Body of pancreas (tissue), 4 donors: ENCODE measurements at places on chromosomes 3 and 15. TPM values are rescaled to one million over a fixed set of nuclear protein-coding genes. Genes with fewer than 3 reads are reported as not detected.
A peak's percentile ranks its signal among the peaks of the same experiment; 100 is the strongest.

Gene KBTBD13
- not detected for total RNA-seq

Gene VIPR1
- total RNA-seq, result 0.99 TPM

Gene MESD
- 34.6 TPM for total RNA-seq

Gene PGBD4
- total RNA-seq, result 4.6 TPM

Gene POLQ
- 0.66 TPM for total RNA-seq

Gene CHRM5
- total RNA-seq, result not detected

Gene CCK
- total RNA-seq, result not detected

Gene RTP4
- 2.0 TPM for total RNA-seq

- no peak for DNase-seq
- no peaks in the 10 kb centered on the region for H3K27me3 ChIP-seq
- no peaks in the 10 kb centered on the region for H3K4me1 ChIP-seq
- no peak overlapping the region for H3K27ac ChIP-seq
Measured at GRCh38 chr3:18765662-18766061, 340.5 kb upstream of the SATB1 start.

DNA sequence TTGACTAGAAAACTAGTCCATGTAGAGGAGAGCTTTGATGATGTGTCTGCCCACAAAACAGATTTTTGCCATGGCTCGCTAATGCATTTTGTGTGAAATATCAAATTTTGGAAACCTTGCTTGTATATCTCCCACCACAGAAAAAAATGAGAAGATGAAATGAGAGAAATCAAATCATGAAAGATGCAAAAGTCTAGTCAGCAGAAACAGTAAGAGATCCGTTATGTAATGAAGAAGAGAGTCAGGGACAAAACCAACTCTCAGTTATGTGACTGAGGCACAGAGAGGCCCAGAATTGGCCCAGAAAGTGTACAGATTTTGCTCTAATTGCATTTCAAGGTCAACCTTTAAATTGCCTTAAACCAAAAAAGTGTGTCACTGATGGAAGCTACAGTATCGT is 107.0 kb downstream of the FILIP1L start:
- no peaks in the 10 kb centered on the region for H3K36me3 ChIP-seq
- H3K4me1 ChIP-seq, result peaks cover 39% of the 10 kb centered on the region
- H3K27ac ChIP-seq, result no peak overlapping the region
- H3K27me3 ChIP-seq, result no peaks in the 10 kb centered on the region
- no peak for DNase-seq
- no peak overlapping the region for H3K4me3 ChIP-seq

GRCh38 chr15:43209059-43209824 is 11.6 kb downstream of the EPB42 start:
- H3K36me3 ChIP-seq, result no peaks in the 10 kb centered on the region
- no peaks in the 10 kb centered on the region for H3K4me1 ChIP-seq
- DNase-seq, result no peak

GRCh38 chr3:22244761-22245521 is 493.9 kb upstream of the ZNF385D start:
- no peaks in the 10 kb centered on the region for H3K27me3 ChIP-seq
- H3K4me1 ChIP-seq, result no peaks in the 10 kb centered on the region
- no peak overlapping the region for H3K27ac ChIP-seq
- no peaks in the 10 kb centered on the region for H3K36me3 ChIP-seq

- H3K27me3 ChIP-seq, result peaks cover 11% of the 10 kb centered on the region
- peaks cover 19% of the 10 kb centered on the region for H3K4me1 ChIP-seq
- no peaks in the 10 kb centered on the region for H3K36me3 ChIP-seq
- DNase-seq, result peak; percentile 16
Measured at GRCh38 chr3:134030379-134031347, 938 bp upstream of the SLCO2A1 start.

DNA sequence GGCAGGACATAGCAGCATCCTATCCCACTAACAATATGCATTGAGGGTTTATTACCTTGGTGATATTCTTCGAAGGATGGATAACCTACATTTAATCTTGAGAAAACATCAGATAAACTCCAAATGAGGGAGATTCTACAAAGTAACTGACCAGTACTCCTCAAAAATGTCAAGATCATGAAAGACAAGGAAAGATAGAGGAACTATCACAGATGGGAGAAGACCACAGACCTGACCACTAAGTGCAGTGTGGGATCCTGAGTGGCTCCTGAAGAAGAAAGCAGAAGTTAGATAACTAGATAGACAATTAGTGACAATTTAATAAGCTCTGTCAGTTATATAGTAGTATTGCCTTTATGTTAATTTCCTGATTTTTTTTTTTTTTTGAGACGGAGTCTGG is 17.7 kb upstream of the CGNL1 start:
- H3K4me1 ChIP-seq, result no peaks in the 10 kb centered on the region
- no peak overlapping the region for H3K4me3 ChIP-seq
- no peaks in the 10 kb centered on the region for H3K27me3 ChIP-seq
- H3K27ac ChIP-seq, result no peak overlapping the region

DNA sequence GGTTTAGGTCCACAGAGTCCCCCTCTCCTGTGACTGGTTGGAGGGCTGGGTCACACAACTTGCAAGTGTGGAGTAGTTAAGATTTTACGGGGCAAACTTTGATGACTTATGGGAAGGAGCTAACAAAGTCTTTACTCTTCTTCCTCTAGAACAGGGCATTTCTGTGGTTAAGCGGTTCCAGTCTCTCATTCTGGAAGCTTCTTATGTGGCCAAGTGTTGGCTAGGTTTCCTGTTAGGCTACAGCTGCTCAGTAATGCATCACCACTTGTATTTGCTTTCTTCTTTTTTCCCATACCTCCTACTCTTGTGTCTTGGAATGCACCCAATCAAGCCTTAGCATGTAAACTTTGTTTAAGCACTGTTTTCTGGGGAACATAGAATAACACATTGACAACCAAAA is 100.6 kb upstream of the PLAAT1 start:
- H3K4me1 ChIP-seq, result no peaks in the 10 kb centered on the region
- no peaks in the 10 kb centered on the region for H3K36me3 ChIP-seq
- H3K27me3 ChIP-seq, result no peaks in the 10 kb centered on the region
- DNase-seq, result no peak
- H3K4me3 ChIP-seq, result no peak overlapping the region

GRCh38 chr15:101521069-101521468 is 31.6 kb upstream of the PCSK6 start:
- no peak for DNase-seq
- H3K4me3 ChIP-seq, result no peak overlapping the region
- H3K4me1 ChIP-seq, result no peaks in the 10 kb centered on the region
- no peaks in the 10 kb centered on the region for H3K27me3 ChIP-seq
- H3K27ac ChIP-seq, result no peak overlapping the region

DNA sequence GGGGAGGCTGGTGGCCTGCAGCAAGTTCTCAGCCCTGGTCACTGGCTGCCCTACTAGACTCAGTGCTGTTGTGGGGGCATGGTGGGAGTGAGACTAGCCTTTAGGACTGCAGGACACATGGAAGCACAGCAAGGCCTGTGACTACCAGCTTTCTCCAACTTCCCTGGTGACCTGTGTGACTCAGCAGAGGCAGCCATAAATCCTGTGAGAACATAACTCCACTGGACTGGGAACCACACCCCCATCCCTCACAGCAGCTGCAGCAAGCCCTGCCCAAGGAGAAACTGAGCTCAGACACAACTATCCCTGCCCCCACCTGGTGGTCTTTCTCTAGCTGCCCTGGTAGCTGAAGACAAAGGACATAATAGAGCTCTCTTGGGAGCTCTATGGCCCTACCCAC is 111.3 kb downstream of the DCLK3 start:
- no peak overlapping the region for H3K27ac ChIP-seq
- H3K36me3 ChIP-seq, result no peaks in the 10 kb centered on the region
- H3K4me1 ChIP-seq, result no peaks in the 10 kb centered on the region
- H3K4me3 ChIP-seq, result no peak overlapping the region

DNA sequence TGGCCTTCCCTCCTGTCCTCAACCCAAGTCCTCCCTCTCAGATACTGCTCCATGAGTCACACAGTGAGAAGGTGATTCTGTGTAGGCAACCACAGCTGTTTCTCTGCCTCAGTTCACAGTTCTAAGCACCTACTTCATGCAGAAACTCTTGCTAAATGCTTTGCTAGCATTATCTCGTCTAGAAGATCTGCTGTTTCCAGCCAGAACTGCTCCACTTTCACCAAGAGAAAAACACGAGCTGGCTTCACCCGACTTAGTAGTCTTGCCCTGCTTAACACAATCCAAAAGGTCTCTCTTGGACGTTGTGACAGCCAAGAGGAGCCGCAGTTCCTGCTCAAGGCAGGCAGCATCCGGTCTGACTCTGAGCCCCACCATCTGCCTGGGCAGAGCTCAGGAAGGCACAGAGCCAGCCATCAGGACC is 272.1 kb downstream of the UACA start:
- H3K4me1 ChIP-seq, result peaks cover 7% of the 10 kb centered on the region
- H3K27me3 ChIP-seq, result no peaks in the 10 kb centered on the region
- no peak overlapping the region for H3K4me3 ChIP-seq
- DNase-seq, result no peak

DNA sequence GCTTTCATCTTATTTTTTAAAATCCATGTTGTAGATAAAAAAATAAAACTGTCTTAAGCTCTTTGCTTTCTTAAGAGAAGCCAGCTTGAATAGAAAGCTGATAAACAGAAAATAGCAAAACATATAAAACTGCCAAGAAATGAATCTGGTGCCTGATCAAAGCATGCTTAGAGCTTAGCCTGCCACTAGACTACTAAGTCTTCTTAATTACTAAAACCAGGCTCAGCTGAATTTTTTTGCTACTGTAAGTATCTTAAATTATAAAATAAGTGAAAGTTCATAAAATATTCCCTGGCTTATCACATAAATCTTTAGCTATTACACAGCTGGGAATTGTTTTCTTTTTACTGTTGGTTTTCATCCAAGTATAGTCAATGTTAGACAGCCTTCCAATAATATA is 803.9 kb downstream of the DIPK2A start:
- no peaks in the 10 kb centered on the region for H3K4me1 ChIP-seq
- H3K36me3 ChIP-seq, result no peaks in the 10 kb centered on the region
- H3K4me3 ChIP-seq, result no peak overlapping the region
- DNase-seq, result no peak
- H3K27me3 ChIP-seq, result no peaks in the 10 kb centered on the region

- H3K27ac ChIP-seq, result no peak overlapping the region
- no peak for DNase-seq
- no peaks in the 10 kb centered on the region for H3K36me3 ChIP-seq
- H3K27me3 ChIP-seq, result no peaks in the 10 kb centered on the region
- H3K4me3 ChIP-seq, result no peak overlapping the region
Measured at GRCh38 chr3:135141672-135142071, 346.6 kb downstream of the EPHB1 start.

DNA sequence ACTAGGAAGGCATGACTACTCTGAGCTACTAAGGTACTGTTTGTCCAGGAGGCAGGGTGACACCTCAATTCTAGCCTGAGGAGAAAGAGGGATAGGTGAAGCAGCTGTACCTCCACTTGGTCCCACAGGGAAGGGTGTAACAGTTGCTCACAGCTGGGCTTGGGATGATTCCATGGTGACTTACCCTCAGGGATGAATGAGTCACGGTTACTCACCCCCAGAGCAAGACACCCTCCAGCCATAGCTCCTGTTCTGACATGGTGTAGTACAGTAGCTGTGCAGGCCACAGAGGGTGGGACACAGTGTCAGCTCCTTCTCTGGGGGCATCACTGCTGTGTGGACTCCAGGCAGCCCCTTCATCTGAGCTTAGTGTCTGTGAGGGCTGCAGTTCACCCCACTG is 868.6 kb upstream of the SEMA6D start:
- no peaks in the 10 kb centered on the region for H3K27me3 ChIP-seq
- no peaks in the 10 kb centered on the region for H3K4me1 ChIP-seq
- no peak overlapping the region for H3K27ac ChIP-seq
- no peak for DNase-seq
- no peaks in the 10 kb centered on the region for H3K36me3 ChIP-seq
- no peak overlapping the region for H3K4me3 ChIP-seq

GRCh38 chr3:118298133-118298532 is 736.5 kb downstream of the IGSF11 start:
- DNase-seq, result no peak
- no peak overlapping the region for H3K4me3 ChIP-seq
- no peaks in the 10 kb centered on the region for H3K27me3 ChIP-seq
- no peaks in the 10 kb centered on the region for H3K36me3 ChIP-seq
- H3K27ac ChIP-seq, result no peak overlapping the region

DNA sequence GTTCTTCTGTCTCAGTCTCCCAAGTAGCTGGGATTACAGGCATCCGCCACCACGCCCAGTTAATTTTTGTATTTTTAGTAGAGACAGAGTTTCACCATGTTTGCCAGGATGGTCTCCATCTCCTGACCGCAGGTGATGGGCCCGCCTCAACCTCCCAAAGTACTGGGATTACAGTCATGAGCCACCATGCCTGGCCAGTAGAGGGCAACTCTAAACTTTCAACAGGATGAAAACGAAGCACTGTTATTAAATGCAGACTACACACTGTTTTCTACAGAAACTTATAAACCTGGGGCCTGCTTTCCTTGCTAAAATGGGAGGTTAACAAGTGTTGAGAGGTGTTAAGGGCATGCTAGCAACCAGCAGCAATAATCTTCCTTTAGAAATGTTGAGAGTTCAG is 7.6 kb downstream of the ARPC4 start:
- DNase-seq, result no peak
- H3K36me3 ChIP-seq, result peaks cover 50% of the 10 kb centered on the region
- no peaks in the 10 kb centered on the region for H3K27me3 ChIP-seq
- H3K4me3 ChIP-seq, result no peak overlapping the region

GRCh38 chr15:58295637-58296215 is 136.1 kb upstream of the LIPC start:
- no peak overlapping the region for H3K27ac ChIP-seq
- peaks cover 11% of the 10 kb centered on the region for H3K4me1 ChIP-seq
- no peak for DNase-seq
- no peaks in the 10 kb centered on the region for H3K36me3 ChIP-seq
- H3K27me3 ChIP-seq, result no peaks in the 10 kb centered on the region

GRCh38 chr3:15629860-15630597 is 28.5 kb downstream of the BTD start:
- no peak overlapping the region for H3K4me3 ChIP-seq
- H3K4me1 ChIP-seq, result peaks cover 26% of the 10 kb centered on the region
- DNase-seq, result peak; percentile 65
- no peaks in the 10 kb centered on the region for H3K36me3 ChIP-seq

DNA sequence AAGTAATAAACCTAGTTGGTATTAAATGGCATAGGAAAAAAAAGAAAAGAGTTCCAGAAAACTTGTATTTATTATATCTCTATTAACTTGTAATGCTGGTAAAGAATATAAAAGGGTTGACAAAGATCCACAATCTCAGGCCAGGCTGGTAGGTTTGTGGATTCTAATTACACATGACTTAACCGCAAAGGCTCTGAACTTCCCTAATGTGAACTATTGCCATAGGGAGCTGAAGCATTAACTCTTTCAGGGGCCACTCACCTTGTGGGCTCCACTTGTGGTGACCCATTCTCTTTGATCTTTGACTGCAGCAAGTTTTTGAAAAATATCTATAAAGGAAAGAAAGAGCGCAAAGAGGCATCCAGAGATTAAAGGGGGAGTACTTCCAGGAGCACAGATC is 58.5 kb downstream of the NEK10 start:
- H3K4me3 ChIP-seq, result no peak overlapping the region
- no peak overlapping the region for H3K27ac ChIP-seq
- no peak for DNase-seq
- no peaks in the 10 kb centered on the region for H3K4me1 ChIP-seq

GRCh38 chr3:150996731-150997130 is 24.2 kb upstream of the CLRN1 start:
- no peak overlapping the region for H3K27ac ChIP-seq
- H3K4me3 ChIP-seq, result no peak overlapping the region
- H3K27me3 ChIP-seq, result no peaks in the 10 kb centered on the region
- no peaks in the 10 kb centered on the region for H3K4me1 ChIP-seq
